Parietal lobe (tissue), 2 donors: ENCODE measurements at places on chromosomes 4 and X. TPM values are rescaled to one million over a fixed set of nuclear protein-coding genes. Genes with fewer than 3 reads are reported as not detected.

Gene NFKB1
- total RNA-seq, result 9.4 TPM

Gene PITX2
- total RNA-seq, result not detected

Gene POLN
- 7.8 TPM for total RNA-seq

Gene STK32B
- 38.5 TPM for total RNA-seq

Gene OTUD6A
- total RNA-seq, result not detected

Gene ZNF275
- 13.8 TPM for total RNA-seq

Gene DIAPH2
- 20.3 TPM for total RNA-seq
